Lower lobe of right lung (tissue), 2 donors: ENCODE measurements at places on chromosomes 12 and 14. TPM values are rescaled to one million over a fixed set of nuclear protein-coding genes. Genes with fewer than 3 reads are reported as not detected.

DNA sequence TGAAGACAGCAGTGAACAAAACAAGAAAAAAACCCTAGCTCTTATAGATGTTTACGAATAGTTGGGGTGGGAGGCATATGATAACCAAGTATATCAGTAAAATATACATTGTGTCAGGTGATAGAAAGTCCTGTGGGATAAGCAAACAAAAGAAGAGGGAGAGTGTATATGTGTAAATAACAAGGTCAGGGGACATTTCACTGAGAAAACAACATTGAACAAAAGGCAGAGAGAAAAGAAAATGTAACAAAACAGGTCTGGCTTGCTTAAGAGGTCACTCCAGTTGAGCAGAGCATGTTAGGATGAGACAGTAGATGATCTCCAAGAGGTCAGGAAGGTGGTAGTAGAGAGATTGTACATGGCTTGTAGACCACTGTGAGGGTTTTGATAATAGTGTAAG lies 304.1 kb downstream of the ACSS3 start:
- no peak overlapping the region for H3K27ac ChIP-seq
- H3K4me1 ChIP-seq, result no peaks in the 10 kb centered on the region
- no peaks in the 10 kb centered on the region for H3K36me3 ChIP-seq

GRCh38 chr12:101018540-101018939 lies 191.5 kb downstream of the SLC5A8 start:
- H3K27me3 ChIP-seq, result no peaks in the 10 kb centered on the region
- DNase-seq, result no peak
- H3K4me3 ChIP-seq, result no peak overlapping the region
- no peaks in the 10 kb centered on the region for H3K36me3 ChIP-seq

GRCh38 chr14:78933948-78934524 lies 763.9 kb downstream of the NRXN3 start:
- H3K36me3 ChIP-seq, result no peaks in the 10 kb centered on the region
- H3K4me1 ChIP-seq, result no peaks in the 10 kb centered on the region
- no peak for DNase-seq
- no peaks in the 10 kb centered on the region for H3K27me3 ChIP-seq
- H3K4me3 ChIP-seq, result no peak overlapping the region

DNA sequence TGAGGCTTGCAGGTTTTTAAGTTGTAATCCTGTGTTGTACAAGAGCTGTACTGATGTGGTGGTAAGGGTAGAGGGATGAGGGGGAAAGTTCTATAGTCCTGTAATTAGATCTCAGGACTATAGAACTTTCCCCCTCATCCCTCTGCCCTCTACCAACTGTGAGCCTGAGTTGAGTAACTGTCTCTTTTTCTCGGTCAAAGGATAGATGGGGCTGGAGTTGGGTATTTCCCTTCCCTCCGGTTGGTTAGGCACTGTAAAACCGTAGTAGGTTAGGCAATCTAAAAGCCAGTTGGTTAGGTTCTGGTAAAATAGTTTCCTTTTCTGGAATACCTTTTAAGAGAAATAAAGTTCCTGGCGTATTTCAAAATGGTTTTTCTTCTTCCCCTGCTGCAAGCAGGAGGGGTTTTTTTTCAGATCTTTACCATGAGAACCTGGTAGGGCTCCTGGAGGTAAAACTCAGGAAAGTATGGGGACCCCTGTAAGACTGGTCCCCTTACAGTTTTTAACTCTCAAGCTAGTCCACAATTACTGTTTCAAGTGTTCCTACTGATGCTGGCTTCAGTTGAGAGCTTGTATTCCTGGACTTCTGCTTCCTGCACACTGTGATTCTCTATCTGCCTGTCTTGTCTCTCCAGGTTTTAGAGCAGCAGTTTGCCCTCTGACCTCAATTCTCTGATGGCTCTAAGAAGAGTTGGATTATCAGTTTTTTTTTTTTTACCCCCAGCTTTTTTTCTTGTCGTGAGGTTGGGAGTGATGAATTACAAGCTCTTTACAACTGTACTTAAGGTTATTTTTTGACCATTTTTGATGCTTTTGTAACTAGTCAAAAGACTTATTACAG lies 58.7 kb downstream of the FUT8 start:
- no peaks in the 10 kb centered on the region for H3K4me1 ChIP-seq
- no peaks in the 10 kb centered on the region for H3K27me3 ChIP-seq
- no peak overlapping the region for H3K4me3 ChIP-seq
- no peak for DNase-seq
- H3K36me3 ChIP-seq, result no peaks in the 10 kb centered on the region
- H3K27ac ChIP-seq, result no peak overlapping the region

DNA sequence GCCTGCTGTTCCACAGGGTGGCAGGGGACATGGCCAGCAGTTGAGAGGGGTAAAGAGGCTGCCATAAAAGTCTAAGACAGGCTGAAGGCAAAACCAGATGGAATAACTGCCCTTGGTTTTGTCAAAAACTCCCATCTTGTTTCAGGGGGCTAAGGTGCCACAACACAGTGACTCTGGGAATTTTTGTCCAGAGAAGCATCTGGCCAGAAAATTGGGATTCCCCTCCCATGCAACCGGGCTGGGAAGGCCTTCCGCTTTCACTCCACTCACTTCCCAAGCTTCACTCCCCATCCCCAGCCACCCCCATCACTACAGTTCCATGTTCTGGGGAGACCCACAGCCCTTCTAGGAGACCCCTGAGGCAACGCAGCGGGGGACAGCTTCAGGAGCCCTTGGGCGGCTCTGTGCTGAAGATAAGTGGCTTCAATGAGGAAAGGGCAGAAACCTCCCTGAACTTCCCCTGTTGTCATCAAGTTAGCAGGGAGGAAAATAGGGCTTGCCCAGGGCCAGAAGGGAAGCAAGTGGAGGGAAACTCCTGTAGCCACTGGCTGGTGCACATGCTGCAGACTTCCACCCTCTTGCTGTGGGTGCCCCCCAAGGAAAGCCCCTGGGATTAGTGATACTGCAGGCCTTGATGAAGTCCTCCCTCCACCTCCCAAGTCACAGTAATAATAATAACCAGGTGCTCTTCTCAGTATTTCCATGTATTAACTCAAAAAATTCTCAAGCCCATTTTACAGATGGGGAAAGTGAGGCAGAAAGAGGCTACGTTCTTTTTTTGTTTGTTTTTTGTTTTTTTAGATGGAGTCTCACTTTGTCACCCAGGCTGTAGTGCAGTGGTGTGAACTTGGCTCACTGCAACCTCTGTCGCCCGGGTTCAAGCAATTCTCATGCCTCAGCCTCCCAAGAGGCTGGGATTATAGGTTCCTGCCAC lies 6.0 kb downstream of the TMEM229B start:
- H3K36me3 ChIP-seq, result no peaks in the 10 kb centered on the region
- H3K27me3 ChIP-seq, result no peaks in the 10 kb centered on the region
- no peak overlapping the region for H3K27ac ChIP-seq

- DNase-seq, result no peak
- no peaks in the 10 kb centered on the region for H3K27me3 ChIP-seq
- no peak overlapping the region for H3K4me3 ChIP-seq
- no peak overlapping the region for H3K27ac ChIP-seq
These were observed 4.0 kb downstream of the KTN1 start for GRCh38 chr14:55583942-55584468.

GRCh38 chr14:34794941-34795340 lies 80.2 kb downstream of the BAZ1A start:
- H3K27me3 ChIP-seq, result no peaks in the 10 kb centered on the region
- no peak overlapping the region for H3K4me3 ChIP-seq
- DNase-seq, result no peak
- H3K4me1 ChIP-seq, result no peaks in the 10 kb centered on the region

- no peak overlapping the region for H3K27ac ChIP-seq
- no peak overlapping the region for H3K4me3 ChIP-seq
- no peaks in the 10 kb centered on the region for H3K4me1 ChIP-seq
- no peak for DNase-seq
- no peaks in the 10 kb centered on the region for H3K27me3 ChIP-seq
- no peaks in the 10 kb centered on the region for H3K36me3 ChIP-seq
These were observed 195.5 kb upstream of the TMPO start for GRCh38 chr12:98319716-98320425.

DNA sequence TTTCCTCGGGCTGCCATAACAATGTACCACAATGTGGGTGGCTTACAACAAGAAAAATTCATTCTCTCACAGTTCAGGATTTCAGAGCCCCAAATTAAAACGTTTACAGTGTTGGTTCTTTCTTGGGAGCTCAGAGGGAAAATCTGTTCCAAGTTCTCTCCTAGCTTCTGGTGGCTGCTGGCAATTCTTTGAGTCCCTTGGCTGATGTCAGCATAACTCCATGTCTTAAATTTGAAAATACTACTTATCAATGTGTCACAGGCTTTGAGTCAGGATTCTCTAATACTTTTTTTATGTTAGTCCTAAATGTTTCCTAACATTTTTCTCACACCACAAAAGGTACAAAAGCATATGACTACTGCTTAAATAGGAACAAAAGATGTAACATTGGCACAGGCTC lies 198.4 kb upstream of the ATXN7L3B start:
- no peak overlapping the region for H3K27ac ChIP-seq
- no peaks in the 10 kb centered on the region for H3K27me3 ChIP-seq
- H3K4me1 ChIP-seq, result no peaks in the 10 kb centered on the region
- H3K36me3 ChIP-seq, result no peaks in the 10 kb centered on the region

DNA sequence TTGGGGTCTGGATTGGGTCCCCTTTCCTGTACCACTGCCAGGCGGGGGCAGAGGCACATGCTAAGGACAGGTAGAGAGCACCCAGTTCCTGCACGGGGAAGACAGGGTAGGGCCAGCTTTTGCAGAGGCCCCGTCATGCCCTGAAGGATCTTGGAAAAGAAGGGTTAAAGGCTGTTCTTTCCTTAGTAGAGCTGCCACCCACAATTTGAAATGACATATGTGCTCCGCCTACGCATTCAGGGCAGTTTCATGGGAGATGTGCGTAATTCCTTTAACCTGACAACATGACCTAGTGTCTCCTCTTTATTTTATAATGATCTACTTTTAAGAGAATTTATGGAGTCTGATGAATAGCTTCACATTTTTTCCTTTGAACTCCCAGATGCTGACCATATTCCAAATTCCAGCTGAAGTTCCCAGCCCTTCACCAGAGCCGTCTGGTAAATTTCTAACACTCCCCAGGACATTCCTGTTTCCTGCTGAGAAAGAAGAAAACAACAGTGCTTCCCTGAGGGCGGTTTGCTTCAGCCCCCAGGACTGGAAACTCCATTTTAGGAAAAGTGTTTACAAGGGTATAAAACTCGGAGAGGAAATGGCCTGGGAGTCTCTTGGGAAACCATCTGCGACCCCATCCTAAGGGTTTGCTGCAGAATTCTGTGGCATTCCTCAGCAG lies 58.9 kb upstream of the PLEKHG3 start:
- no peaks in the 10 kb centered on the region for H3K27me3 ChIP-seq
- peak overlapping the region; percentile 75 for H3K27ac ChIP-seq
- no peaks in the 10 kb centered on the region for H3K4me1 ChIP-seq
- no peaks in the 10 kb centered on the region for H3K36me3 ChIP-seq
- DNase-seq, result no peak

GRCh38 chr12:39420043-39420442 lies 22.9 kb downstream of the KIF21A start:
- no peaks in the 10 kb centered on the region for H3K4me1 ChIP-seq
- H3K4me3 ChIP-seq, result no peak overlapping the region
- no peak overlapping the region for H3K27ac ChIP-seq

DNA sequence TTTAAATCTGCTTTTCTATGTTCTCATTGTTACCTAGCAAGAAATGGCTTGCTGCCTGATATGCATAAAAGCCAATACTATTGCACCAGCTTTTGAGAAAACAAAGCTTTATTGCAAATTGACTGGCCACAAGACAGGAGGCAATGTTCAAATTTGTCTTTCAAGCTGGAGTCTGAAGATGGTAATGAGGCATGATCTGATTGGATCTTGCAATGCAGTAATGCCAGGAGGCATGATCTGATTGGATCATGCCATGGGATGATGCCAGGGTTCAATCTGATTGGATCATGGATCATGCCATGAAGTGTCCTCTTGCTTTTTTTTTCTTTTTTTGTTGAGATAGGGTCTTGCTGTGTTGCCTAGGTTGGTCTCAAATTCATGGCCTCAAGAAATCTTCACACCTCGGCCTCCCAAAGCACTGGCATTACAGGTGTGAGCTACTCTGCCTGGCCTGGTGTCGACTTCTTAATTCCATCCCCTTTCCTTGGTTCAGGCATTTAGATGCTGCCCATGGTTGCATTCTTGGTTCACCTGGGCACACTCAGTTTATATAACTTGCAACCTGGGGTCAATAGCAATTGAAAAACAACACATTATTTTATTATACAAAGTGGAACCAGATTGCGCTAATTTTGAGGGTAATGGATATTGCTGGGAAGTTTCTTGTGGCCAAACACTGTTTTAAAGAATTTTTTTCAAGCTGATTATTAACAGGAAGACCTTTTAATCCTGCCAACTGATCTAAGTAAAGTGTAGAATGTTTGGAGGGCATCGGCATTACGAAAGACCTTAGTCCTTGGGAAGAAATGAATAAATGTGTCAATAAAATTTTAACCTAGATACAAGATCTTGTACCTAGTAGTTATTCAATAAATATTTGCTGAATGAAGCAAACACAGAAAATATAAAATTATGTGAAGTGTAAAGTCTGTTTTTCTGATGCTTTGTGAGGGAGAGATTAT lies 38.8 kb downstream of the HSD17B6 start:
- H3K4me3 ChIP-seq, result no peak overlapping the region
- no peaks in the 10 kb centered on the region for H3K27me3 ChIP-seq
- no peaks in the 10 kb centered on the region for H3K4me1 ChIP-seq

GRCh38 chr12:46089414-46090162 lies 99.2 kb upstream of the SCAF11 start:
- no peak overlapping the region for H3K4me3 ChIP-seq
- no peaks in the 10 kb centered on the region for H3K4me1 ChIP-seq
- no peak overlapping the region for H3K27ac ChIP-seq
- H3K36me3 ChIP-seq, result no peaks in the 10 kb centered on the region

- peaks cover 17% of the 10 kb centered on the region for H3K27me3 ChIP-seq
- no peak overlapping the region for H3K27ac ChIP-seq
- no peaks in the 10 kb centered on the region for H3K36me3 ChIP-seq
- DNase-seq, result no peak
These were observed 16.0 kb downstream of the FIGNL2 start for GRCh38 chr12:51832354-51833107.

ZNF891 gene
- 2.6 TPM for total RNA-seq

GLS2 gene
- 4.8 TPM for total RNA-seq

GDF3 gene
- total RNA-seq, result 0.30 TPM

JKAMP gene
- total RNA-seq, result 44.6 TPM

NR1H4 gene
- not detected for total RNA-seq

CMTM5 gene
- total RNA-seq, result 1.4 TPM

LIN7A gene
- 14.6 TPM for total RNA-seq

ACRBP gene
- 7.2 TPM for total RNA-seq

SCN8A gene
- total RNA-seq, result 0.53 TPM

TCL1B gene
- not detected for total RNA-seq

C14orf119 gene
- total RNA-seq, result 53.3 TPM
